ENCODE measurements at places on chromosomes 13 and 19.

DNA sequence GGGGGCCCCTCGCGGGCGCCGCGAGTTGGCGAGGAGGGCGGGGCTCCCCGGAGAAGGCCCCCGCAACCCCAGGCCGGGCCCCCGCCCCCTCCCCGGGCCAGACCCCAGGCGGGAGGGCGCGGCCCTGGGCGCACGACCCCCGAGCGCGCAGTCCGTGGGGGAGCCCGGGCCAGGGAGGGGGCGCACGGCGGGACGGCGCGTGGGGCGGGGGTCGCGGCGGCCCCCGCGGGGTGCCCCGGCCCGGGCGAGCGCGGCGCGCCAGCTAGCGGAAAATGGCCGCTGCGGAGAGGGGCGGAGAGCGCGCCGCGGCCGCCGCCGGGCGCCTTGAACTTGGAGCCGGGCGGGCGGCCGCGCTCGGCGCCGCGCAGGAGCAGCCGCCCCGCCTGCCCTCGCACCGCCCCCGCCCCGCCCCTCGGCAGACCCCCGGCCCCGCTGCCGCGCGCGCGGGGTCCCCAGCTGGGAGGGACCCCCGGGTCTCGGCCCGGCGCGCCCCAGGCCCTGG is 6.4 kb upstream of the NFIC start:
- DNase-seq: no peak

DNA sequence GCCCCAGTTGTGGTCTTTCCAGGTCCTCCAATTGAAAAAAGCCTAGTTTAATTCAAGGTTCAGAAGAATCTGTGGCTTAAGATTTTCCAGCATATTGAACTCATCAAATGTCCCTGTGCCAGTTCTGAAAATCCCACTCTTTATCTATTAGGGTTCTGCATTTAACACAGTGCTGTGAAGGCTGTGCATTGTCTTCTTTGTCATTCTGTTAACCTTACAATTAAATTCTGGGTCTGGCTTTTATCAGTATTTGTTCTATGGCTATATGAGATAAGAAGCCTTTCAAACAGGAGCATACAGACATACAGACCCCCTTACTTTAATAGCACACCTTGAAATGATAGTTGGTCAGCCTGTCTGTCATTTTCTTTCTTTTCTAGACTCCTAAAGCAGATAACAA is 362.1 kb upstream of the DACH1 start:
- DNase-seq: no peak

DNA sequence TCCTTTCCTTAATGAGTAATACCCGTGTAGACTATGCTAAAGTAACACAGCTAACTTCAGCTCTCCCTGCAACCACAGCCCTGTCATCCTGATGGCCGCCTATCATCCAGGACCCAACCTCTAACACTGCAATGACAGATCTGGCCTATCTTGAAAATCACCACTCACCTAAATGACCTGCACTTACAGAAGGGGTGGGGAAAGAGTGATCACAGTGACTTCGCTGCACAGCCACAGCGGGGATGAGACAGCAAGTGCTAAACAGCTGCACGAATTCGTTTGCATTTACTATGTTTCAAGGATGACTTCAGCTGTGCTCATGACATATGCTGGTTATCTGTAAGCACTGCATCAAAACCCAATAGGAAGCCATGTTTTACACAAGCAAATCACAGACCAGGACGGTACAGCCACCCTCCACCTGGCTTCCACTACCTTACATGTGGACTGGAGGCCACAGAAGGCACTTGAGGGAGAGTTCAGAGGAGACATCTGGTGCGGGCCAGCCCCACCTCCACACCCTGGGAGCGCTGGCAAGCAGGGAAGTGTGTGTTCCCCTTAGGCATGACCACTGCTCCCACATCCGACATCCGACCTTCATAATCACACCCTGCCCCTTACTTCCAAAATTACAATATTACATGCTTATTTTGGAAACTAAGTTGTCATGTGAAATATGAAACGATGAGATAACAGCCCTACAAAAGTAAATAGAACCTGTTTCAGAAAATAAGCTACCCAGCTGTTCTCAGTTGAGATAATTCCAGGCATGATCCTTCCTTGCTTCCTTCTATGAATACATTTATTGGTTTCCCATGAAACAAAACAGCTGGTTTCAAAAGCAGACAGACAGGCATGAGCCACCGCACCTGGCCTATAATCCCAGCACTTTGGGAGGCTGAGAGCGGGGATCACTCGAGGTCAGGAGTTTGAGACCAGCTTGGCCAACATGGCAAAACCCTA is 95.7 kb downstream of the STK24 start:
- DNase-seq: peak; percentile 65

GRCh38 chr13:64758521-64759244 is 2471.5 kb downstream of the PCDH9 start:
- no peak for DNase-seq

GRCh38 chr19:28933039-28933438 is 279.9 kb downstream of the UQCRFS1 start:
- no peak for DNase-seq

All from RPMI7951 (cell line).